NCI-H460 (cell line): ENCODE measurements at places on chromosomes 12 and 14.

- no peak for DNase-seq
Measured at GRCh38 chr12:75554556-75554880, 43.1 kb upstream of the KRR1 start.

GRCh38 chr14:75604979-75605851 is 26.8 kb downstream of the FLVCR2 start:
- DNase-seq: no peak

DNA sequence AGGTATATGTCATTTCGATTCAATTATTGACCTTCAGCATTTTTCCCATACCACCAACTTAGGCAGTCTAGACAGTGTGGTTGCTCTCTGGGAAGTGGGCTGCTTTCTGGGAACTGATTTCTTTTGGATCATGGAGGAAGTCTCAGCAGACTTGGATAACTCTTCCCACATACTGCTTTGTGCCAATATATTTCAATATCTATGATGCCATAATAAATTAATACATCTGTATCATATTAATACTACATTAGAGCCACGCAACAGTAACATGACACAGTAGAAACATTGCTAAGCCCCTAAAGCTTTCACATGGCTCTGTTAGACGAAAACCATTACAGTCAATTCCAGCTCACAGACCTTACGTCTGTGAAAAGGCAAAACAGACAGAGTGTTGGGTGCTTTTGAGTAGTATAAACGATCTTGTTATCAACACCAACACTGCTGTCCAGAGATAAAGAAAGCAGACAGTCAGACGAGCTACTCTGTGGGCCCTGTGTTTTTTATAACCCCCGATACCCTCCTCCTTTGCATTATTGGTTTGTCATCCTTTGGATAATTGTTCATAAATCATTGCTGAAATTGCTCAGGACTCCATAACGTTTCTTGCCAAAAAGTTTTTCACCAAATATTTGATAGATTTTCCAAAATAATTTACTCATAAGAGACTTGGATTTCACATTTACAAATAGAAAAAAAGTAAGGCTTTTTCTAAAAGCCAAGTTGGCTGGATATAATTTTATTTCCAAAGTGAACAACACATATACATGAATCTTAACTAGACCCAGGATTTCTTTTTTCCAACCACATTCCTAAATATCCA is 439.7 kb downstream of the ADAMTS20 start:
- DNase-seq: no peak

- no peak for DNase-seq
Measured at GRCh38 chr14:35117112-35117511, 4.7 kb downstream of the PPP2R3C start.

GRCh38 chr12:2076196-2076570 is 23.4 kb downstream of the CACNA1C start:
- no peak for DNase-seq

- no peak for DNase-seq
Measured at GRCh38 chr12:56398324-56398723, 35.7 kb upstream of the APOF start.

- DNase-seq: no peak
Measured at GRCh38 chr14:101112351-101113107, 209.0 kb upstream of the RTL1 start.

DNA sequence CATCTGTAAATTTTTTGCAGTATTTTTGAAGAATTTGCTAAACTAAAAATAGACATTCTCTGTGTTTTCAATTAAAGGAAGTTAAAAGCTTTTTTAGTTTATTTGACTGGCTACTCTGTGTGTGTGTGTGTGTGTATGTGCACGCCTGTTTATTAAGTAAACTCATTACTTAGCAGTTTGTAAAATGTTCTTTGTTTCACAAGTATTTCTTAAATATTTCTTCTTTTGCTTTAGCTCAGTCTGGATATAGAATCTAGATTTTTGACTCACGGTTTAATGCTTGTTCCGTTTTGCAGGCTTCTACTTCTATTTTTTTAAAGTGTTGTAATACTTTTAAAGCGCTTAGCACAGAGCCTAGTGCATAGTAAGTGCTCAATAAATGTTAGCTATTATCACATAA is 46.5 kb upstream of the KCNMB4 start:
- no peak for DNase-seq

DNA sequence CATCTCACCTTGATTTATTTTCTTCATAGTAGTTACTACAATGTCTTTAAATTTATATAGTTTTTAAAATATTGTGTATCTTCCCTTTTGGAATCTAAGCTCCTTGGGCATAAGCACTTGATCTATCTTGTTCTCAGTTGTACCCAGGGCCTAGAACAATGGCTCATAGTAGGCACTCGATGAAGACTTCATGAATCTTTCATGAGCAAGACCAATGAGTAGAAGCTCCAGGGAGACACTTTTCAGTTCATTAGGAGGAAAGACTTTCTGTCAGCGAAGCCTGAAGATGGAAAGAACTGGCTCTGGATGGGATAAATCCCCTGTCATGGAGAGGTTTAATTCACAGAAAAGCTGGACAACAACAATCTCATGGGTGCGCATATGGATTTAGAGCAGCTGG is 140.2 kb upstream of the CRY1 start:
- DNase-seq: no peak

DNA sequence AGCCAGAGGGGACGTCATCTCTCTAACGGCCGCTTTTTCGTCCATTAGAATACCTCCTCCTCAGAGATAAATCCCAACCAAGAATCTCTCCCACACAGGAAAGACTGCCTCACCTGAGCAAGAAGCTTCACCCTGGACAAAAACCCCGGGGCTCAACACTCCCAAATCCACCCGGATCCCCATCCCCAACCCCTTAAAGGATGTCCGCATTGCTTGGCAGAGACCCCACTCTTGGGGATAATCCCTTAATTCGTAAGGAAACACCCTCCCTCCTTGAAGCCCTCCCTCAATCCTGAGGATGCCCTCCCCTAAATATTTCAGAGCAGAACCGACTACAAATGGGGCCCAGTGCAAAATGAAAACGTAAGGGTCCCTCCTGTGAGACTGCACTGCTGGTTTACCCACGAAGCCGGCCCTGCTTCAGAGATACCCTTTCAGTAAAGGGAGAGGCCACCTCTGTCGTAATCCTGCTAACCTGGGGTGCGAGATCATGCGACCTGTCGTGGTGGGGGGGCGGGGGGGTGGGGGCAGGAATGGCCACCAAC is 655 bp upstream of the DYNLL1 start:
- no peak for DNase-seq

- peak; percentile 20 for DNase-seq
Measured at GRCh38 chr12:131074221-131075083, 120.7 kb downstream of the ADGRD1 start.

DNA sequence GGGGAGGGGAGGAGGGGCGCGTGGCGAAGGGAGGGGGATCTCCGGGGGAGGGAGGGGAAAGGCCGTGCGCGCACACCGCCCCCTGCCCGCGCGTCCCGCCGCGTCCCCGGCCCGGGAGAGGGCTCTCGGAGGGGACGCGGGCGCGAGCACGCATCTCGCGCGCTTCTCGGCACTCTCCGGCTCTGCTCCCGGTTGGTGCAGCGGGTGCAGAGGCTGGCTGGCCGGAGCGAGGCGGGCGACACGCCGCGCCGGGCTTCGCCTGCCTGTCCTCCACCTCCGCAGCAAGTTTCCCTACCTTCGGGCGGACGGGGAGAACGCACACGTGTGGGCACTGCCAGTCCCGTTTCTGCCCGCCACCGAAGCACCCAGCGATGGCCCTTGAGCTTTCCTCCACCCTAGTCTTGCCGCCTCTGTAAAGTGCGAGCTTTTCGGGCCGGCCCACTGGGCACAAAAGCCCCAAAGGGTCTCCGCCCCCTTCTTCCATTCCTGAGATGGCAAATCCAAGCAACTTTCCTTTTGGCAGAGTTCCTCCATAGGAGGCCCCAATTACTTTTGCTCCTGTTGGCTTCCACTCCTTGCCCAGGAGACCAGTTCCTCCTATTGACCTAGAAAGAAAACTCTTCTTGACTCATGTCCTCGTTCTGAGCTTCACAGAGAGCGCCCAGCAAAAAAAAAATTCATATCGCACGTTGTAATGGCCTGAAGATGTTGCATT is 363 bp upstream of the CSAD start:
- DNase-seq: peak; percentile 69

- no peak for DNase-seq
Measured at GRCh38 chr12:111316671-111317070, 52.2 kb downstream of the PHETA1 start.

GRCh38 chr12:84772281-84772680 is 140.3 kb downstream of the SLC6A15 start:
- no peak for DNase-seq

GRCh38 chr12:76123259-76124212 is 39.1 kb upstream of the NAP1L1 start:
- DNase-seq: no peak

- DNase-seq: no peak
Measured at GRCh38 chr14:58690801-58691516, 53.2 kb downstream of the DACT1 start.

GRCh38 chr14:80636071-80636470 is 305.5 kb downstream of the CEP128 start:
- DNase-seq: no peak

DNA sequence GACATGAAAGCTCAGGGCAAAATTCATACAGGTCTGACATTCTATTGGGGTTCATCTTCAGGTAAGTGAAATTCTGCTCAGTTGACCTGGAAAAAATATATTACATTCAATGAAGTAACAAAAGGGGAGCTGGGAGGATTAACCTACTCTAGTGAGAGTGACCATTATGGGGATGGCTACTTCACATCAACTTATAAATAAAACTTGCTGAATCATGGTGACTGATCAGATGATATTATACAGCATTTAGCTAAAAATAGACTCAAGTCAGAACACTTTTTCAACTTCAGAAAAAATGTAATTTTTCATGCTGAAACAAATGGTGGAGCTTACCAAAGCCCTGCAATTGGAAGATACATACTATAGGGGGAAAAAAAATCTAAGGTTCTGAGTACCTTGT is 800.2 kb downstream of the FSCB start:
- peak; percentile 66 for DNase-seq

DNA sequence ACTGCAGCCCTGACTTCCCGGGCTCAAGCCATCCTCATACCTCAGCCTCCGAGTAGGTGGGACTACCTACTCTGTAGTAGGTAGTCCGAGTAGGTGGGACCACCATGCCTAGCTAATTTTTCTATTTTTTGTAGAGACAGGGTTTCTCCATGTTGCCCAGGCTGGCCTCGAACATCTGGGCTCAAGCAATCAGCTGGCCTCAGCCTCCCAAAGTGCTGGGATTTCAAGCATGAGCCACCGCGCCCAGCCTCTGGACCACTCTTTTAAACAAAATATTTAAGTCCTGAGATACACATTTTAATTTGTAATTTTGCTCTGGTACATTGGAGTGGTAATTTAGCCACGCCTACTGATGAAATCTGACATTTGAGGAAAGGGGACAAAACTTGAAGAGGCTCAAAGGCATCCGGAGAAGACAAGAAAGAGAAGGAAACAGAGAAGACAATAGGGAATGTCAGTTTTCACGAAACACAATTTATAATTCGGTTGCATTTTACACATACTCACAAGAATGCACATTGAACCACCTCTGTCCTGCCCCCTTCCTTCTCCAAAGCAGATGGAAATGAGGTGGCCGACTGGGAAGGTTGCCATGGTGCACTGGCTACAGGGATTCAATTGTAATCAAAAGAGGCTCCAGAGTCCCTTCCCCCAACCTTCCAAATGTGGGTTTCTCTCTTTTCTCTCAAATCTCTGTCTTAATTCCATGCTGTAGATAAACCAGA is 9.7 kb upstream of the TUBA1A start:
- DNase-seq: no peak

DNA sequence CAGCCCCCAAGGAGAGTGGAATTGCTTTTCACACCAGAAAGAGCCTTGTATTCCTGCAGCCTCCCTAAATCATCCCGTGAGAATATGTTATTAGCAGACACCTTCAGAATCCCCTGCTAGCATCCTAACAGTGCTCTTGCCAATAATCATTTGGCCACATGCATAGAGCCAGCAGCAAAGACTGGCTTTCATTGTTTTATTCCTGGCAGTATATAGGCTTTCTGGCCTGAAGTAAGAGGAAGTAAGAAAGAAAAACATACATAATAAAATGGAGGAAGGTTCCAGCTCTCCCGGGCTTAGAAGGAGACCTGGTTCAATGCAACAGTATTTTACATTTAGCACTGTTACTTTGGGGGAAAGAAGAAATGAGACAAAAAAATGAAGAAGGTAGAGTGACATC is 176.7 kb upstream of the ATF7IP start:
- DNase-seq: no peak

DNA sequence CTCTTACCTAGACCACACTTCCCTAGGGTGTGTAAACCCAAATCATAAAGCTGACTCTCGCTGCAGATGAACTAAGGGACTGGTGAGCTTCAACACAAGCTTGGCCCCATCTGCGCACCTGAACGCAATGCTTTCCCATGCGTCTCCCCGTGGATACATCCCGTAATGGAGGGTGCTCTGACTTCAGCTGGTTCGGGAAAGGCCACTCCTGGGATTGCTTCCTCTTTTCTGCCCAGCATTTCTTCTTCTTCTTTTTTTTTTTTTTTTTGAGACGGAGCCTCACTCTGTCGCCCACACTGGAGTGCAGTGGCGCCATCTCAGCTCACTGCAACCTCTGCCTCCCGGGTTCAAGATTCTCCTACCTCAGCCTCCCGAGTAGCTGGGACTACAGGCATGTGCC is 27.7 kb upstream of the ETFBKMT start:
- no peak for DNase-seq

- DNase-seq: no peak
Measured at GRCh38 chr12:71236133-71236660, 78.4 kb upstream of the TSPAN8 start.

- DNase-seq: no peak
Measured at GRCh38 chr12:116534311-116535121, 24.7 kb upstream of the MAP1LC3B2 start.

DNA sequence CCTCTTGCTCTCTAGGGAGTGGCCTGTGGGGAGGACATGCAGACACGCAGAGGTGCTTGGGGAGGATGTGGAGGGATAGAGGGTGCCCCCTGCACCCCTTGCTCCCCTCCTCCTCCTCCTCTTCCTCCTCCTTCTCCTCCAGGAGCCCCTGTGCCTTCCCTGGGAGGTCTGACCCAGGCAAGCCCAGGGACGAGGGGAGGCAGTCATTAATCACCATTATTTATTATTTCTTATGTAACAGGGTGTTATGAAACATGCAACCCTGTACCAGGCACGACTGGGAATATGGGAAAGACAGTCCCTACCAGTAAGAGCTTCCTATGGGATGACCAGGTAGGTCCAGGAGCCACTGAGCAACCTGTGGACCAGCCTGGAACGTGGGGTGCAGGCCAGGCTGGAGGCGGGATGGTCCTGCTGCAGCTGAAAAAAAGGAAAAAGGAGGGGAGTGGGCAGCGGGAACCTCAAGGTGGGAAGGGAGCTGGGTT is 22.5 kb upstream of the PGF start:
- DNase-seq: no peak

DNA sequence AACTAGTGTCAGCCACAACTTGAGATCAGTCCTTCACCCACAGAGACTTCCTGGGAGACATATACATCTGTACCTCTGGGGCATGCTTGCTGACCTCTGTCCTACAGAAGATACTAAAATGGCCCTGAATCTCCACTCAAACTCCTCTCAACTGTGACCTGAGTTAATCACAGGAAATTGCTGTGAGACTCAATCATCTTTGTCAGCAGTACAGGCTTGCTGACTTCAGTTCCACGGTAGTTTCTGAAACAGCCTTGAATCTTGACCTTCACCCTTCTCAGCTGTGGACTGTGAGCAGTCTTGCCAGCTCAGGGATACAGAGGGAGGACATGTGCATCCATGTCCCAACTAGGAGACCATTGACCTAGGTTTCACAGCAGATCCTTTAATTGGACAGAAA is 1.4 kb upstream of the KLRC1 start:
- DNase-seq: no peak

- DNase-seq: no peak
Measured at GRCh38 chr12:16021676-16022075, 110.5 kb downstream of the DERA start.
